Left ventricle myocardium superior (tissue), 1 donor: ENCODE measurements at places on chromosomes 4 and X.

GRCh38 chr4:26194764-26195163, 126.0 kb upstream of the RBPJ start:
- no peak for DNase-seq

DNA sequence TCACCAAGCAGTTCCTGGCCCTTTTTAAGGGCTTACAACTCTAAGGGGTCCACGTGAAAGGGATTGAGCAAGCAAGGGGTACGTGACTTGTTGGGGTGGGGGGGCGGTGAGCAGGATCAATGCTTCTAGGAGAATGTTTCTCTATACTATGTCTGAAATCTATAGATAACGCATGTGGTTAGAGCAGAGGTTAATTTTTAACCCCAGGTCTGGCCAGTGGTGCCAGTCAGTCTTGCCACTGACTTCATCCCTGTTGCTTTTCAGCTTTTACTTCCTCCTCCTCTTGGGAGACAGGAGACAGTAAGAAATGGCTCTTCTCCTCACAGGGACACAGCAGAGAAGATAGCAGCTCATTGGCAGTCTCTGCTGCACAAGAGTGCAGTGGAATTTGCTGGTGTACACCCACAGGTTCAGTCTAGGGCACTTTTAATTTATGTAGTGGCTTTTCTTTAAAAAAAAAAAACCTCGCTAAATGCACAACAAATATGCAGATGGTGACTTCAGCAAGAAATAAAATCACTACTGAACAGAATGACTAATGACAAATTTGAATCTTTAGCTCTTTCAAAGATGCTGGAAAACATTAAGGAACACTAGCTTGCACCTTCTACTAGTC, 190.5 kb downstream of the CCNG2 start:
- DNase-seq: no peak

DNA sequence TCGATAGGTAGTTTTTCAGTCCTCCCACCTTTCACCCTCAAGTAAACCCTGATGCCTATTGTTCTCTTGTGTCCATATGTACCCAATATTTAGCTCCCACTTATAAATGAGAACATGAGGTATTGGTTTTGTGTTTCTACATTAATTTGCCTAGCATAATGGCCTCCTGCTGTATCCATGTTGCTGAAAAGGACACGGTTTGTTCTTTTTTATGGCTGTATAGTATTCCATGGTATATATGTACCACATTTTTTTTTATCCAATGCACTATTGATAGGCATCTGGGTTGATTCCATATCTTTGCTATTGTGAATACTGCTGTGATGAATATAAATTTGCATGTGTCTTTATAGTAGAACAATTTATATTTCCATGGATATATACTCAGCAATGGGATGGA, 199.2 kb downstream of the RAB28 start:
- DNase-seq: no peak

GRCh38 chrX:48835524-48836329, at the start of gene PCSK1N:
PCSK1N (minus strand) TSS chrX:48835610; CDS start chrX:48835532, 78 bp downstream.
- no peak for DNase-seq

- no peak for DNase-seq
These were observed 215.0 kb upstream of the GIMD1 start for GRCh38 chr4:106583567-106583966.
